ENCODE measurements at places on chromosomes 7 and 10.

DNA sequence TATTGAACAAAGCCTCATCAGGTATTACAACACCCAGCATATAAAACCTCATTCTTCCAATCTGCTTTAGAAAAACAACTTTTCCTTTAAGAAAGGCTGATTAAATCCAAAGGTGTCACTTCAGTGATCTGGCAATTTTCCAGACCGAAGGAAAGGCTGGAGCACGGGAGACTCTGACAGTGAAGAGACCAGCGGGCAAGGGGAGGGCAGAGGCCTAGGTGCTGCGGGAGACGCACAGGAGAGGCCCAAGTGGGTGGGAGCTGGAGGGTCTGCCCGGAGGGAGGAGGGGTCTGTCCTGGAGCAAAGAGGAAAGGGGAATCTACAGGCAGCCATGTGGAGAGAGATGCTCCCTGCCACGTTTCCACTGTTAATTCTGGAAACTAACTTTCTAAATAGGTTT is 24.3 kb upstream of the PPP2R2D start:
- DNase-seq, result no peak

GRCh38 chr7:69631131-69631530 is 32.9 kb downstream of the AUTS2 start:
- no peak for DNase-seq

GRCh38 chr7:21746949-21747348 is 198.8 kb downstream of the CDCA7L start:
- no peak for DNase-seq

DNA sequence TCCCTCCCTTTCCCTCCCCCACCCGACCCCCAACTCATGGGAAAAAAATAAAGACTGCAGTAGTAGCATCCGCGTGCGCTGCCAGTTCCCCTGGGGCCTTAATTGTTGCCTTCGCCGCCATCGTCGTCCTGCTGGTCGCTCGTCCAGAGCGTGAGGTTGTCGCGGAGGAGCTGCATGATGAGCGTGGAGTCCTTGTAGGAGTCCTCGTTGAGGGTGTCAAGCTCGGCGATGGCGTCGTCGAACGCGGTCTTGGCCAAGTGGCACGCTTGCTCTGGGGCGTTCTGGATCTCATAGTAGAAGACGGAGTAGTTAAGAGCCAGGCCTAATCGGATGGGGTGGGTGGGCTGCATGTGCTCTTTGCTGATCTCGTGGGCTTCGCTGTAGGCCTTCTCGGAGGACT is 27.0 kb downstream of the HSPB1 start:
- DNase-seq, result no peak

DNA sequence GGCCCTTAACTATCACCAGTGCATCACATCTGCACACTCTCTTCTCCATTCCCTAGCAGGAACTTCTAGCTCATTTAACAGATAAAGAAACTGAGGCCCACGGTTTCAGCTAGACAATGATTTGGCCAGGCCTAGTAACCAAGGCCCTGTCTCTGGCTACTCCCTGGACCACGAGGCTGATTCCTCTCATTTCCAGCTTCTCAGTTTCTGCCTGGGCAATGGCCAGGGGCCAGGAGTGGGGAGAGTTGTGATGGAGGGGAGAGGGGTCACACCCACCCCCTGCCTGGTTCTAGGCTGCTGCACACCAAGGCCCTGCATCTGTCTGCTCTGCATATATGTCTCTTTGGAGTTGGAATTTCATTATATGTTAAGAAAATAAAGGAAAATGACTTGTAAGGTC is 13.5 kb downstream of the AQP1 start:
- no peak for DNase-seq

GRCh38 chr10:87761892-87762291 is 56.1 kb downstream of the ATAD1 start:
- DNase-seq, result peak; percentile 37

DNA sequence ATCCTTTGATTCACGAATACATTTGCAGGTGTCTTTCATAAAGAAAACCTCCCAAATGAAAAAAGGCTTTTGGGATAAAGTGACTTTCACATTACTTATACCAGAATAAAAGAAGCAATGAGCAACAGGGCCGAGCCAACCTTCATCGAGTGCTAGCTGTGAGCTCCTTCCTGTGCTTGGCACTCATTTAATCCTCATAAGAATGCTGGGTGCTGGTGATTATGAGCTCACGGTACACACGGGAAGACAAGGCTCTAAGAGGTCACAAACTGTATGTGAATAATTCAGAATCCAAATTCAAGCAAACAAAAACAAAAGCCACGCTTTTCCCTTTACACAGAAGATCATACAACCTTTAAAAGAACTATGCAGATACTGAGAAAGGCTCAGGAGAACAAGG is 156.2 kb downstream of the COBL start:
- DNase-seq, result no peak

DNA sequence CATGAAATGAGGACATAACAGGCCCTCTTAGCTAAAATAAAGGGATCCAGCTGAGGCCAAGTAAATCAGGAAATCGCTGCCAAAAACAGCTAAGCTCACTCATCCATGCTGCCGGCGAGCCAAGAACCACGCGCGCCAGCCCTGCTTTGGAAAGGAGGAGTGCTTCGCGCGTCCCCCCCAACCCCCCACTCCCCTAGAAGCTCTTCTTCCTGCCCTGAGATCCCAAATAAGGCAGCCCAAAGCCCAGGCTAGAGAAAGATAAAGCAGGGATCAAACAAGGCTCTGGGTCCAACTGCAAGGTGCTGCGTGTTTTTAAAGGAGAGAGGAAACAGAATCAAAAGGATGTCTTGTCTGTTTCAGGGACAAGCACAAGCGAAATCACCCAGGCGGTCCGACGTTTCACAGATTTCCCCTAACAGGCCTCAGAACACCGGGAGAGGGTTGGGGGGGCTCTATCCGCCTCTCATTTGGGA is 168.3 kb upstream of the AUTS2 start:
- no peak for DNase-seq
